Stimulated activated CD8-positive, alpha-beta memory T cell treated with anti-CD3 and anti-CD28 coated beads, Interleukin-15, amount 100 ng/mL, for 48 hours (primary cell): ENCODE measurements at places on chromosomes 4 and X.

DNA sequence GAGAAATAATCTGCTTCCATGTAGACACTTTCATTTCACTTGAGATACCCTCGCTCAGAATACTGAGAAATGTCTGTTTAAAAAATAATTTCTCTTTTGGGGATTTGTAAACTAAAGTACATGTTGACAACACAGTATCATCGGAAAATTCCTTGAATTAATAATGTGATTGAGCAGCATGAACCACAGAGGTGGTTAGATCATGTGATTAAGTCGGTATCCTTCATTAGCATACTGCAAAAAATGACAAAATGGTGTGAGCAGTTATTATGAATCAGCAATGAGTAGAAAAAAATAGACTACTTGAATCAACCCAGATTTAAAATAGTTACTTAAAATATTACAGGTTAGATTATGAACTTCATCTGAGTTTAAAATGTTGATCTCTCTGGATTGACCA, 14.1 kb downstream of the MAP7D3 start:
- no peak for DNase-seq

GRCh38 chrX:2226182-2226581, 274.6 kb downstream of the DHRSX start:
- DNase-seq, result no peak

DNA sequence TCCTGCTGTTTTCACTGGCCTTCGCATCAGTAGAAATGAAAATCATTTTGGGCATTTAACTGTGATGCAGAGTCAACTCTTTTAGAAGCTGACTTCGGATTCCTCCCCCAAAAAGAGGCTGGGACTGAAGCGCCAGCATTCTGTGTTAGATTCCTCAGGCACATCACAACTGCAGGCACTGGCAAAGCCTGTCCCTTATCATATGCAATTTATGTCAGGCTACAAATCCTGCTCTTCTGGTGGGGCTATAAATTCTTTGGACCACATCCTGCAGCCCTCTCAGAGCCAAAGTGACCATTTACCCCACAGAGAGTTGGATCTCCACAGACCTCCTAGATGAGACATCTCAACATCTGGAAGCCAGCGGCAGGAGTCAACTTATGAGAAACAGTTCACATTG, 138.4 kb downstream of the CBR4 start:
- DNase-seq, result no peak

- DNase-seq, result no peak
These were observed 2399.8 kb upstream of the TENM3 start for GRCh38 chr4:179843370-179843769.

DNA sequence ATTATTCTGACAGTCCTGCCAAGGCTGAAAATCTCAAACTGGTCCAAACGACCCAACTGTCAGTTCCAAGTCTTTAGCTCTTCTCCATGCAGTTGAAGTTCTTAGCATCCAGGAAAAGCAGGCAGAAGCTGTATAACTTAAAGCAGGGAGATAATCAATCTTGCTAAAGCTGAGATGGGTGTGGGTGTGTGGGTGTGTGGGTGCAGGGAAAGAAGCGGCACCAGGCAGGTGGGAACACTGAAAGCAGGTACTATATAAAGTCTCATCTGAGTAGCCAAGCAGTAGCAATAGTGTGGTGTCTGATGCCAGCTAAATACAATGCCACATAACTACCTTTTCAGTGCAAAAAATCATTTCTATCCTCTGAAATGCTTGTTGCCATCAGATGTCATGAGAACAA, 69.7 kb upstream of the EGFL6 start:
- DNase-seq, result no peak

DNA sequence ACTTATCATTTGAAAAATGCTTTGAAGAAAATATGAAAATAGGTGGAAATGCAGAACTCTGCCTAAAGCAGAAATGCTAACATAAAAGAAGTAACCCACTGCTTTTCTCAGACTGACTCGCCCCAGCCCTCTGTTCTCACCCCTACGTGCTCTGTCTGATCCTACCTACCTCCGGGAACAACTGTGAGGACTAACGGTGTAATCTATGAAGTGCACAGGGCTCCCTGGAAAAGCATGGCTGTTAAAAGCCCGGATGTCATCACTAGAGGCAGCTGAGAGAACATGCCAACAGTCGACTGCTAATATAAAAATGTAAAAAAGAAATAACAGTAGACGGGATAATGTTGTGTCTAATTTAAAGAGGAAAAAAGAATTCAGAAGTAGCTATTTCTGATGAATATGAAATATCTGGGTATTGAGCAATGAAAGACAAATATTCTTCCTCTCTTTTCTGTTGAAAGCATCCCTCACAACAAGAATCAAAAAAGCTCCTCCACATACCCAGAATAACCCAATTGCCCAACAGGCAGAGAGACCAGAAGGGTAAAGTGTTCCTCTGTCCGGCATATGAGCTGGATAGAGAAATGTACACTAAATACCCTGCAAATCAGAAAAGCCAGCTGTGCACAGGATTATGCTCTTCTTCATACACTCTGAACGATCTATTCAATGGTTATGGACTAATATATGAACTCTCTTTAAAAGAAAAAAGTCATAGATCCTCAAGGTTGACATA, 130.7 kb downstream of the TSPAN5 start:
- no peak for DNase-seq

GRCh38 chr4:146099585-146099984, 75.9 kb upstream of the LSM6 start:
- DNase-seq, result no peak

GRCh38 chr4:42673082-42673425, 16.1 kb upstream of the ATP8A1 start:
- no peak for DNase-seq

DNA sequence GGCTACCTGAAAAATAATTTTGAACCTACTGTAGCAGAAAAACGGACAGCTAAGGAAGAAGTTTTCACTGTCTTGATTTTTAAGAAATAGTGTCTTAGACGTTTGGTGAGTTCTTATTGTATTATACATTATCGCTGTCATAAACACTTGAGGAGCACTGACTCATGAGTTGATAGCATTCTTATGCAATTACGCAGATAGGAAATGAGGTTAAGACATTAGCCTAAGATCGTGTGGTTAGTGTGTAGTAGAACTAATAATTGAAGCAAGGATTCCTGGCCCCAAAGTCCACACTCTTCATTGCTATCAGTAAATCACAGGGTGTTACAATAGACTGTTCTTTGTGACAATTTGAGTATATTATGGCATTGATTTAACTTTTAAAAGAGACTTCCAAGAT, 238.1 kb downstream of the ARAP2 start:
- DNase-seq, result no peak
